ENCODE measurements at places on chromosomes 1 and 21.

GRCh38 chr1:147270721-147271120, 28.2 kb downstream of the CHD1L start:
- DNase-seq, result no peak

DNA sequence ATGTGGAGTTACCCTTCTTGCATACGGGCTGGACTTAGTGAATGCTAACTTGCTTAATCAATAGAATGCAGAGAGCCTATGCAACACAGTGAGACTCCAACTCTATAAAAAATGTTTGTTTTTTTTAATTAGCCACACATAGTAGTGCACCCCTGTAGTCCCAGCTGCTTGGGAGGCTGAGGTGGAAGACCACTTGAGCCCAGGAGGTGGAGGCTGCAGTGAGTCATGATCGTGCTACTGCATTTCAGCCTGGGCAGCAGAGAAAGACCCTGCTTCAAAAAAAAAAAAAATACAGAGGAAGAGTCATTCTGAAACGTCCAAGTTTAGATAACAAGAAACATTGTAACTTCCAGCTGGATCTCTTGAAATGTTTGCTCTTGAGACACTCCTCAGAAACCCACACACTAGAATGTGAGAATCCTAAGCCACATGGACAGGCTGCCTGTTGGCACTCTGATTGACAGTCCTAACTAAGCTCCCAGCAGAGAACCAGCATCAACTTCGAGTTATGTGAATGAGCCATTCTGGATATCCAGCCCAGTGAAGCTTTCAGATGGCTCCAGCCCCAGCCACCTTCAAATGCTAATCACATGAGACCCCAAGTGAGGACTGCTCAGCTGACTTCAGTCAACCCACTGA, 20.0 kb upstream of the CAP1 start:
- no peak for DNase-seq

GRCh38 chr1:111867868-111868440, 112.3 kb downstream of the DDX20 start:
- no peak for DNase-seq

DNA sequence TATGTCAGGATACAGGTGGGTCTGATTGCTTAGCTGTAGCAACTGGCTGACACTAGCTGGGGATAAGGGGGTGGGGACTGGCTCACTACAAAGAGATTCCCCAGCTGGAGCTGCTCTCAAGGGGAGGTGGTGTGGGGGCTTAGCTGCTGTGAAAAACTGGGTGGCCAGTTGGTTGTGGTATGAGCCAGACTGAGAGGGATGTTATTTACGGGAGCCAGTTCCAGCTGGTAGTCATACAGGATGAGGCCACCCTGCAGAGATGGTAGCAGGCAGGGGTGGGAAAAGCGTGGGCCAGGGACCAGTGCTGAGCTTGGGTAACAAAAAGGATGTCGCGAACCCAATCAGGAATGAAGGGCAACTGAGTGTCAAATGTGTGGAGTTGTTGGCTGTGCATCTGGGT, 204.0 kb upstream of the C21orf91 start:
- DNase-seq, result no peak

DNA sequence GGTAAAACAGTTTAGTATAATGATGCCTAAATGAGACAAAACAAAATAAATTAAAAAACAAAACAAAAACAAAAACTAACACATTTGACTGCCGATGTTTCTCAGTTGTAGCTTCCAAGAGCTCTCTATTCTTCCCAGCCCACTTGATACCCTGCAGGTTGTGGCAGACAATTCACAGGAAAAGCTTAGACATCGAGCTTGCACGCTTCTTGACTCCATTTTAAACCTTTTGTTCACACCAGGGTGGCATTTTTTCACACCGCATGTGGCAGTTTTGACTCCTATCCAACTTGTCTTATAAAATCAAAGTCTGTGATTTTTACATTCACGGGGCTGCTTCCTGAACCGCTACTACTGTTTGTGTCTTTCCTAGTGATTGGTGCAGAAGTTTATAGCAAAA, 575.9 kb downstream of the USP25 start:
- DNase-seq, result no peak

- no peak for DNase-seq
Observed at GRCh38 chr1:220321758-220322157, 49.5 kb upstream of the RAB3GAP2 start.

DNA sequence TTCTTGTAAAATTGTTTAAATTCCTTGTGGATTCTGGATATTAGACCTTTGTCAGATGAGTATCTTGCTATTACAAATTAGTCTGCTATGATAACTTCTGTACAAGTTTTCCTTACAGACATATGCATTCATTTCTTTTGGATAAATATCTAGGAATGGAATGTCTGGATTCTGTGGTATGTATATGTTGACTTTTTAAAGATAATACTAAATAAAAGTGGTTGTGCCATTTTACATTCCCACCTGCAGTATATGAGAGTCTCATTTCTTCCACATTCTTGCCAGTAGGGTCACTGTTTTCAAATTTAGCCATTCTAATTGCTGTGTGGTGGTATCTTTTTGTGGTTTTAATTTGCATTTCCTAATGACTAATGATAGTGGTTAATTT, 53.9 kb downstream of the SYDE2 start:
- DNase-seq, result no peak

DNA sequence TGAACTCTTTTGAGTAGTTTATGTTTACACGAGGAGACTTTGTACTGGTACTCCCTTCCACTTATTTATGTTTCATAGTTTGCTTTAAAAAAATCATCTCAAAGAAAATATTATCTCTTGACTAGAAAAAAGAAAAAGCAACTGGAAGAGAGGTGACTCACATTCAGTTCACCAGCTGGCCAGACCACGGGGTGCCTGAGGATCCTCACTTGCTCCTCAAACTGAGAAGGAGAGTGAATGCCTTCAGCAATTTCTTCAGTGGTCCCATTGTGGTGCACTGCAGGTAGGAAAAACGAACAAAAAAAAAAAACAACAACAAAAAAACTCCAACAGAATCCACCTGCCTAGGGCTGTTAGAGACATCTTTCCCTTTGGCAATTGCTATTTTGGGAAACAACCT, 102.9 kb downstream of the PTPRC start:
- DNase-seq, result no peak

DNA sequence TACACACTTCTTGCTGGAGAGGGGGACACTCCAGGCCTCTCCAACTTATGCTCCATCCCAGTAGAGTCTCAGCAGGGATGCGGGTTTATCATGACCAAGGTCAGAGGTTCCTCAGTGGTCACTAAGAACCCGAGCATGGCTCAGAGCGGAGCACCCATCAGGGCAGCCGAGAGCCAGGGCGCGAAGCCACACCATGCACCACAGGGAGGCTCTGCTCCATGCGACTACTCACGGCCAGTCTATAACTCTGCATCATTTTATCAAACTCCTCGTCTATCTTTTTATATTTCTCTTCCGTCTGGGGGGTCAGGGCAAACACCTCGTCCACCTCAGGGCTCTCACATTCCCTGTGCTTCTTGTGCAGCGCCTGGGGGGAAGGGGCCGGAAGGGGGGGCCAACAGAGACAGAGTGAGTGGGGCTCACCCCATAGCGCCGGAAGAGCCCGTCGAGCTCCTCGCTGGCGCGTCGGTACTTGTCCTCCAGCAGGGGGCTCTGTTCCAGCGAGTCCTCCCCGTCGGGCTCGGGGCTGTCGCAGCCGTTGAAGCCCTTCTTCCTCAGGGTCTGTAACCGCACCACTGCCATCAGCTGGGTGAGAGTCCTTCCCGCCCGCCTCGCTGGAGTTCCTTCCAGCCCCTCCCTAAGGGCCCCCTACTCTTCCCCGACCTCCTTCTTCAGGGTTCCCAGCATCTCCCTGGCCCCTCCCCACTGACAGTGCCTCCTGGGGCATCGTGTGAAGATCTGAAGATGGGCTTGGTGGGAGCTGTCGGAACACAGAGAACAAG, 20.0 kb downstream of the MEF2D start:
- peak; percentile 66 for DNase-seq

DNA sequence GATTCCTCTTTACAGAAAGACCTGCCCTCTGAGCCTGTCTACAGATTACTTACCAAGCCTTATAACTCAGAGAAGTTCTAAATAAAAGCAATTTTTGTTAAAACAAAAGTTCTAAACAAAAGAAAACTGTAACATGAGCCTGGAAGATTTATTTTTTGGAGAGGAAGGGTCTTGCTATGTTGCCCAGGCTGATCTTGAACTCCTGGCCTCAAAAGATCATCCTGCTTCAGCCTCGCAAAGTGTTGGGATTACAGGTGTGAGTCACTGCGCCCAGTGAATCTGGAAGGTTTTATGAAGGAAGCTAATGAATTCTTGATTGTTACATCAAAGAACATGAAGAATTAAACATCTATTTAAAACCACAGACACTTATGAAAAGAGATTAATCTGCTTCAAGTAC, 27.1 kb downstream of the GPBP1L1 start:
- no peak for DNase-seq

DNA sequence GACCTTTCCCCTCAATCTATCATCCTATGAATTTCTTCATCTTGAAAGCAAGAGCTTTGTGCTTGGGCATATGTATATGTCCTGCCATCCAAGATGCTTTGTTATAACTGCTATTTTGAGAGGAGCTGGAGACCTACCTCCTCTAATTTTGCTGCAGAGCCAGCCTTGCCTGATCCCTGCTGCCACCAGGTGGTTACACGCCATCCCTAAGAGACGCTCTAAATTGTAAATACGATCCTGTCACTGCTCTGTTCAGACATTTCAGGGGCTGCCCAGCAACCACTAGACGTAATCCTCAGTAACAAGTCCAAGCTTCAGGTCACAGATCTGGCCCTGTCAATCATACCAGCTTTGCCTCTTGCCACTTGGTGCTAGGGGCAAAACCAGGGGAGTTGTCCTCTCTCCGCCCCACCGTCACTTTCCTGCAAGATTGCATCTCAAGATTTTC, 32.9 kb downstream of the GPA33 start:
- DNase-seq, result no peak

DNA sequence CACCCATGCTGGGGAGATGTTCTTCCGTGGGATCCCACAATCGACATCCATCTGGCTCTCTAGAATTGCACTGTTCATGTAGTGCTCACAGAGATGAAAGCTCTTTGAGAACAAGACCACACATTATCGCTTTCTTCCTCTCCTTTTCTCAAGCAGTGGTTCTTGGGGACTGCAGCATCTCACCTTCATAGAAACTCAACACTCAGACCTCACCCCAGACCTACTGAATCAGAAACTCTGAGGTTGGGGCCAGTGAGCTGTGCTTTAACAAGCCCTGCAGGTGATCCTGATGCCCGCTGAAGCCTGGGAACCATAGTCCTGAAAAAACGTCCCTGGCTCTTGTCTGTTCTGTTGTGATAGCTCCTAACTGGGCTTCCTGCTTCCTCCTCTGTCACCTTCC, 251.3 kb upstream of the FGGY start:
- no peak for DNase-seq

DNA sequence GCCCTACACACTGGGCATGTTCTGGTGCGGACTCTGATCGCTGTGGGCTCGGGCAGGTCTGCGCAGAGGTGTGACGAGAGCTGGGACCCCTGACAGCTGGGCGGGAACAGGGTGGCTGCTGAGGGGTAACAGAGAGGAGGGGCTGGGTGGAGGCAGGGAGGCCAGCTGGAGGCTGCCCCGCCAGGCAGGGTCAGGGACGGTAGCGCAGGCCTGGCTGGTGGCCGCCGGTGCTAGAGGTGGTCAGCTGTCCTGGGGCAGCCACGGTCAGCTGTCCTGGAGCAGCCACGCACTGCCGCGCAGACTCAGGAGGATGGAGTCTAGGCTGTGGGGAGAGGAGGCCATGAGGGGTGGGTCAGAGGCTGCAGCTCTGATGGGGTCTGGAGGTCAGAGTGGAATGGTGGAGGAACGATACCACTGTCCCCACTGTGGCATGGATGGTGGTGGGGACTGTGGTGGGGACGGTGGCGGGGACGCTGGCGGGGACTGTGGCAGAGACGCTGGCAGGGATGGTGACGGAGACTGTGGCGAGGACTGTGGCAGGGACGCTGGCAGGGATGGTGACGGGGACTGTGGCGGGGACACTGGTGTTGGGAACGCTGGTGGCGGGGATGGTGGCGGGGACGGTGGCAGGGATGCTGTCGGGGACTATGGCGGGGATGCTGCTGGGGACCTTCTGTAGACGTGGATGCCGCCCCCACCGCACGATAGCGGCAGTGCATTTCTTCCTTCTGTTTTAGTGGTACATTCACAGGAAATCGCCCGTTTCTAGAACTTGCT, 21.3 kb upstream of the LRRC3 start:
- no peak for DNase-seq

DNA sequence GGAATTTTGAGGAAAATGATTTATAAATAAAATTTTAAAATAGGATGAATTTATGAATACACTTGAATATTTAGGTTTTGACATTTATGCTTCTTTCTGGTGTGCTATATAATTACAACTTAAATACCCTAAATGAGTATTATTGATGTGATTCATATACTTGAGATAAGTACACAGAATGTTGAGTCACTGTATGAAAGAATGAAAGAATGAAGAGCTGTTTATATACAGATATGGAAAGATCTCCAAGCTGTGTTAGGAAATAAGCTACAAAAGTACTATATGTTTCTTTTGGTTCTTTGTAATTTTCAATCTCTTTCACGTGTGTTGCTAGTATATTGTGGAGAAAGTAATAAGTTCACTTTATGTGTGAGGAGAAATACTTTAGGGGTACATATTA, 147.2 kb downstream of the RASAL2 start:
- no peak for DNase-seq

- DNase-seq, result peak; percentile 25
Observed at GRCh38 chr1:32963746-32964460, 706 bp downstream of the RNF19B start.

- no peak for DNase-seq
Observed at GRCh38 chr1:72891976-72892375, 609.6 kb upstream of the NEGR1 start.

- no peak for DNase-seq
Observed at GRCh38 chr1:151966061-151966460, 27.6 kb downstream of the S100A10 start.

DNA sequence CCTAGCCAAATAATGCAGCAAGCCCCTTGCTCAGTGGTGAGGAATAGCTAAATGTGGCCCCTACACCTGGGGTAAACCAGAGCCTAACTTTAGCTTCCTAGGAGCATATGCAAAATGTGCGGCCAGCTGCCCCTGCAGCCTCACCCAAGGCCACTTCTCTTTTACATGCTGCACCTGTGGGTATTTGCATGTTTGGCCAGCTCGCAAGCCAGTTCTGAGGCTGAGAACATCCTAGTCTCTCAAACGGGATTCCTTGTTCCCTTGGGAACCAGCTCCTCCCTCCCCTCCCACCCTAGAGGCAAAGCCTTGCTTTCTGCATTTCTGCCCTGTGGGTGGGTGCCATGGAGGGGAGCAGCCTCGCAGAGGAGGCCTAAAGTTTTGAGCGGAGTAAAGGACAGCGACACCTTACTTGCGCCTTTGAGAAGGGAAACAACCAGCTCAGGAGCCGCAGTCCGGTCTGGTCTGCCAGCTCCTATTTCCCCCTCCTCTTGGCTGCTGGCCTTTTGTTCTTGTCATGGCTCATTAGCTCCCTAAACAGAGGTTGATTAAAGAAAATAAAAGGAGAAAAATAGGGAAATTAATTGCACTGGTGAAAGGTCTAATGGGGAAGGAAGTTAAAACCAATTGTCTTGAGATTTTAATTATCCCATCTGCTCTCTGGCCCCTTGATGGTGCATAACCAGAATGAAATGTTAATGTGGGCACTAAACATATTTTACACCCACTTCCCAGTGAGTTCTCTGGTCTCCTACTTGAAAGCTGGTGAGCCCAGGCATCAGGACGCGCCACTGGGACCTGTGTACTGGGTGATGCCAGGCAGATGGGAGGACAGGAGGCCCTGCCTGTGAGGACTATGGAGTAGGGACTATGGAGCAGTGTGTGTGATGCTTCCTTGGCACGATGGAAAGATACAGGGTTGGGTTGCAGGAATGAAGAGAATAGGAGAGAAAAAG, 68.7 kb downstream of the TEX35 start:
- DNase-seq, result no peak

- no peak for DNase-seq
Observed at GRCh38 chr1:196400478-196401451, 207.5 kb downstream of the KCNT2 start.

- no peak for DNase-seq
Observed at GRCh38 chr1:151891512-151891911, 17.8 kb downstream of the THEM4 start.

All from hematopoietic multipotent progenitor cell (in vitro differentiated cells).